ENCODE measurements at places on chromosomes 7 and 10.

- no peak for DNase-seq
These were observed 209.1 kb downstream of the CCSER2 start for GRCh38 chr10:84537447-84537931.

GRCh38 chr10:110052916-110053315 is 45.1 kb downstream of the ADD3 start:
- DNase-seq, result no peak

DNA sequence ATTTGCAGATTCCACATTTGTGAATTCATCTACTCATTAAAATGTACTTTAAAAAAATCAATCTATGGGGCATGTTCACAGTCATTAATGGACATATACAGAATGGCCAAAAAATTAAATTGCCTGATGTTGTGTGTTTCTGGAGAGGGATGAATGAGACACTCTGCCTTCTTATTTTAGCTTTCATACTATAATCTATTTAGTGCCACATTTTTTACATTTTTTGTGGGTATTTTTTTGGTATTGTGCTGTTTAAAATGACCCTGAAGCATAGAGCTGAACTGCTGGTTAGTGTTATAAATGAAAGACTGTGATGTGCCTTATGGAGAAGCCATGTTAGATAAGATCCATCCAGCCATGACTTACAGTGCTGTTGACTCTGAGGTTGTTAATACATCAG is 961.8 kb upstream of the LRRN3 start:
- no peak for DNase-seq

- DNase-seq, result no peak
These were observed 1.9 kb downstream of the SKIDA1 start for GRCh38 chr10:21523557-21524008.

DNA sequence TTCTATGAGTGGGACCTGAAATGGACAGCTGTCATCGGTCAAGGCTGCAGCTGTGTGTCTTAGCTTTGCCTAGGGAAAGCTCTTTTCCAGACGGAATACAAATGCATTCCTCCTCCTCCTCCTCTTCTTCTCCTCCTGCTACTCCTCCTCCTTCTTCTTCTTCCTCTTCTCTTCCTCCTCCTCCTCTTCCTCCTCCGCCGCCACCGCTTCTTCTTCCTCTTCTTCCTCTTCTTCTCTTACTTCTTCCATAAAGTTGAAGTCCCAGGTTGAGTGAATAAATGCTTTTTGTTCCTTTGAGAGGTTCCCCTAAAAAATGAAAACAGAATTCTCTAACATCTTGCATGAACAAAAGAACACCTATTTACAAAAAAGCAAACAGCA is 28.7 kb downstream of the KLF6 start:
- no peak for DNase-seq

- DNase-seq, result no peak
These were observed 136.6 kb downstream of the AHR start for GRCh38 chr7:17434841-17435692.

DNA sequence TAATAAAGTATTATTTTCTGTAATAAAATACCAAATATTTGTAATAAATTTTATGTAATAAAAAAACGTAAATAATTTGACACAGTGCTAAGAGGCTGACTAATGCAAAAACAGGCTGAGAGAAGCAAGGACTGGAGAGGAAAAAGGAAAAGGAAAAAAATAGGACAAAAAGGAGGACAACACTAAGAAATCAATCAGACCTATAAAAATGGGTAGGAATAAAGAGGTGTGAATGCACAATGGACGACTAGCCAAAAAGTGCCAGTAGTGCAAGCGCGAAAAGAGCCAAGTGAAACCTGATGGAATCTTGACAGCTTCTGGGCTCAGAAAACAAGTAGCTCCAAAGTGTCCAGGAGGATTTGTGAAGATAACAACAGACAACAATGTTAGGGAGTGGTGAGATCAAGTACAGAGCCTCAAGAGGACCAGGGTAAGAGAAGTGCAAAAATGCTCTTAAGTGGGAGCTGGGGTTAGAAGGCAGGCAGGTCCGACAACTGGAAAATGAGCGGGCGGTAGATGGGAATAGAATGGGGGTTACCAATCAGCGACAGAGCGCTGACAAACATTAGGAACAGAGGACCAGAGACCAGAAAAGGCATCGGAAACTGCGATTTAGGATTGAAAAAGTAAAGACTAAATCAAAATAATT is 1.2 kb downstream of the BRAF start:
- DNase-seq, result no peak

All from stimulated activated CD4-positive, alpha-beta T cell treated with anti-CD3 and anti-CD28 coated beads, Interleukin-4, amount 100 ng/mL, for 48 hours (primary cell).